ENCODE measurements at places on chromosomes 2 and 18.

DNA sequence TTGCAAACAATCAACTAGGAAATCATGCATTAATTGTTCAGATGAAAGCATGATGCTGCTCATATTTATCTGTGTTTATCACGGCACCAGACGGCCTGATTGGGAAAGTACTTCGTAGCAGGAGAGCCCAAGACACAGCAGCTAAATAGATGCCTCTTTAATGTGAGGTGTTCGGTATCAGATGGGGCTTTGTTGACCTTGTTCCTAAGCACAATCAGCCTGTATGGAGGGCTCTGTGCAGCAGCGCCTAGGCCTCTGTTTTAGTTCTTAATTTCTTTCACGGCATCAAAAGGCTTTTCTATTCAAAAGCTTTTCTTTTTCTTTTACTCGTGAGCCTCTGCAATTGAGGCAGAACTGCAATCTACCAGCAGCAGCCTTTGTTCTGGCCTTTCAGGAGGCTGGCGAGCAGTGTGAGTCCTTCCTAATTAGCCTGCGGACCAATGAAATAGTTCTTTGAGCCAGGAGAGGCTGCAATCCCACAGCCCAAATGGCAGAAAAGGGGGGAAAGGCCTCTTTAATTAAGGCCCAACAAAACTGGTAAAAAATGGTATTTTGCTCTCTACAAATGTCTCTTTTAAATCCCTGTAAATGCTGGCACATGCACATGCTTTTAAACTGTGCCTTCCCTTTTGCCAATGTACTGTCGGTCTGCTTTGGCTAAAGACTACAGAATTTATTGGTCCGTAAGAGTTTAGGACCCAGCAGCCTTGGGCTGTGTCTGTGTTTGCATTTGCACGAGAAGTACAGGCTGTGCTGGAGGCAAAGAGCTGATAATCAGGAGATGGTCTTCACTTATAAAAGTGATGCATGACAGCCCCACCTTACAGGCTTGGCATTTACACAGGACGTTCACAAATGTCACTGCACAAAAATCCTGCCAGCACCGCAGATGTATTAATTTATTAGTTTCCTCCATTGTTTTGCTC, 159.6 kb downstream of the RND3 start:
- no peaks in the 10 kb centered on the region for H3K36me3 ChIP-seq
- DNase-seq, result no peak
- H3K27me3 ChIP-seq, result no peaks in the 10 kb centered on the region
- no peaks in the 10 kb centered on the region for H3K4me1 ChIP-seq
- H3K27ac ChIP-seq, result no peak overlapping the region

GRCh38 chr2:110853948-110854347, 121.6 kb downstream of the ACOXL start:
- no peak for DNase-seq
- no peaks in the 10 kb centered on the region for H3K36me3 ChIP-seq
- no peaks in the 10 kb centered on the region for H3K27me3 ChIP-seq
- no peak overlapping the region for H3K4me3 ChIP-seq
- peaks cover 23% of the 10 kb centered on the region for H3K4me1 ChIP-seq
- no peak overlapping the region for H3K27ac ChIP-seq

GRCh38 chr2:41947701-41948396, 100.0 kb upstream of the PKDCC start:
- DNase-seq, result no peak
- H3K27me3 ChIP-seq, result peaks cover 21% of the 10 kb centered on the region
- H3K36me3 ChIP-seq, result no peaks in the 10 kb centered on the region
- H3K4me3 ChIP-seq, result no peak overlapping the region
- H3K27ac ChIP-seq, result no peak overlapping the region

DNA sequence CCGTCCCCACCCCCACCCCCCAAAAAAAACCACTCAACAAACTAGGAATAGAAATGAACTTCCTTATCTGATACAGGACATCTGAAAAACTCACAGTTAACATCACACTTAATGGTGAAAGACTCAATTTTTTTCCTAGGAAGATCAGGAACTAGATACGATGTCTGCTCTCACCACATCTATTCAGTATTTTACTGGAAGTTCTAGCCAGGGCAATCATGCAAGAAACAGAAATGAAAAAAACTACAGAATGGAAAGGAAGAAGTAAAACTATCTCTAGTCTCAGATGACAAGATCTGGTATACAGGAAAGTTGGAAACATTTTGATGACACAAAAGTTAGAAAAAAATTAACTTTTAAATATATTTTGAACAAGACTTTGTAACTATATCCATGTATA, 114.4 kb upstream of the FZD5 start:
- H3K36me3 ChIP-seq, result peaks cover 4% of the 10 kb centered on the region
- no peaks in the 10 kb centered on the region for H3K27me3 ChIP-seq
- no peak for DNase-seq
- H3K27ac ChIP-seq, result no peak overlapping the region

GRCh38 chr2:12126318-12126717, 379.9 kb downstream of the LPIN1 start:
- no peaks in the 10 kb centered on the region for H3K36me3 ChIP-seq
- DNase-seq, result no peak
- peaks cover 27% of the 10 kb centered on the region for H3K4me1 ChIP-seq
- H3K27me3 ChIP-seq, result no peaks in the 10 kb centered on the region
- peak overlapping the region; percentile 68 for H3K4me3 ChIP-seq
- H3K27ac ChIP-seq, result peak overlapping the region; percentile 76

DNA sequence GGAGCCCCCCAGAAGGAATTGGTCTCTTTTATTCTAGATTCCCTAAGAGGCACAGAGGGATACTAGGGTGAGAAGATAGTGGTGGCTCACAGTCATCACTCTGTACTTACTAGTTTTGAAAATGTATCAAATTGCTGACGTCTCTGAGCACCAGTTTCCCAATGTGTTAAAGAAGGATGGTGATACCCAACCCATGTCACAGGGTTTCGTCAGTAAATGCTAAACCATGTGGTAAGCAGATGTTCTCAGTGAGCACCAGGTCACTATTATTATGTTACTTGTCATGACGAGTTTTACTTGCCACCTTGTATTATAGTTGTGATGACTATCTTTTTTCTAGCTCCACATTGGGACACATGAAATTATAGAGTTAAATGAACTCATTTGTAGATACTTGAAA, 54.7 kb downstream of the NEDD4L start:
- H3K4me3 ChIP-seq, result no peak overlapping the region
- H3K36me3 ChIP-seq, result peaks cover 4% of the 10 kb centered on the region
- H3K27me3 ChIP-seq, result no peaks in the 10 kb centered on the region
- no peak for DNase-seq
- H3K4me1 ChIP-seq, result peaks cover 5% of the 10 kb centered on the region

- H3K4me3 ChIP-seq, result no peak overlapping the region
- no peaks in the 10 kb centered on the region for H3K27me3 ChIP-seq
- peaks cover 14% of the 10 kb centered on the region for H3K4me1 ChIP-seq
- no peak for DNase-seq
- peaks cover 37% of the 10 kb centered on the region for H3K36me3 ChIP-seq
- no peak overlapping the region for H3K27ac ChIP-seq
These were observed 320.8 kb downstream of the AFF3 start for GRCh38 chr2:99821572-99821971.

- H3K4me1 ChIP-seq, result peaks cover 15% of the 10 kb centered on the region
- DNase-seq, result no peak
- H3K4me3 ChIP-seq, result peak overlapping the region; percentile 92
- H3K27ac ChIP-seq, result peak overlapping the region; percentile 83
These were observed 1.0 kb downstream of the ACVR1 start for GRCh38 chr2:157874997-157875640.

DNA sequence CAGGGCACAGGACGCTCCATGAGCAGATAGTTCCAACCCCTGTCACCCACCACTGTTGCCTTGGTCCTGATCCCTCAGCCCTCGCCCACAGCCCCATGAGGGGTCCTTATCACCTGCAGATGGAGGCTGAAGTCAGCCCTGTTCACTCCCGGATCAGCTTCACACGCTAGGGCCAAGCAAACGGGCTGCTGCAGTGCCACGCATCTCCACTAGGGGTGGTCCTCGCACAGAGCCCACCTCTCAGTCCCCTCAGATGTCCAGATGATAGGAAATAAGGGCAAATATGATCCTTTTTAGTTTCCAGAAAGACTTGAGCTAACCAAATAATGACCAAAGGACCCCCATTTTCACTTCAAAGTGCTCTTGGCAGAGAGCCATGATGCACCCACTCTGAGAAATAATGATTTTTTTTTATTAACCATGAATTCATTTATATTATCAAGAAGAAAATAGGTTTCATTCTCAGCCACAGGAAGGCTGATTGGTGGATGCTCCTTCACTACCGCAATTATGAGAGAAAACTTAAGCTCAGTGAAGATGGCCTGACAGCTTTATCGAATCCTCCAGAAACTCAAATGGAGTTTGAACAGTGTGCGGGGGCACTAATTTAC, 71.9 kb upstream of the KLHL29 start:
- no peak overlapping the region for H3K27ac ChIP-seq
- no peak for DNase-seq
- H3K4me1 ChIP-seq, result no peaks in the 10 kb centered on the region
- peaks cover 11% of the 10 kb centered on the region for H3K27me3 ChIP-seq

GRCh38 chr2:102915128-102915527, 153.3 kb downstream of the TMEM182 start:
- no peaks in the 10 kb centered on the region for H3K36me3 ChIP-seq
- no peak overlapping the region for H3K27ac ChIP-seq
- no peak overlapping the region for H3K4me3 ChIP-seq

GRCh38 chr2:118939994-118940393, 2.0 kb upstream of the MARCO start:
- H3K27ac ChIP-seq, result no peak overlapping the region
- H3K27me3 ChIP-seq, result peaks cover 20% of the 10 kb centered on the region
- DNase-seq, result no peak
- no peak overlapping the region for H3K4me3 ChIP-seq
- no peaks in the 10 kb centered on the region for H3K36me3 ChIP-seq
- H3K4me1 ChIP-seq, result peaks cover 4% of the 10 kb centered on the region

GRCh38 chr2:52113338-52113737, 1081.4 kb upstream of the NRXN1 start:
- no peak overlapping the region for H3K4me3 ChIP-seq
- no peaks in the 10 kb centered on the region for H3K4me1 ChIP-seq
- no peak for DNase-seq

GRCh38 chr18:33288082-33288716, 152.3 kb downstream of the CCDC178 start:
- no peak overlapping the region for H3K4me3 ChIP-seq
- H3K36me3 ChIP-seq, result no peaks in the 10 kb centered on the region
- H3K4me1 ChIP-seq, result no peaks in the 10 kb centered on the region

- no peaks in the 10 kb centered on the region for H3K27me3 ChIP-seq
- no peak for DNase-seq
- no peak overlapping the region for H3K27ac ChIP-seq
- no peaks in the 10 kb centered on the region for H3K4me1 ChIP-seq
- no peak overlapping the region for H3K4me3 ChIP-seq
These were observed 140.0 kb upstream of the SERTAD2 start for GRCh38 chr2:64793701-64794100.

- no peak for DNase-seq
- no peaks in the 10 kb centered on the region for H3K27me3 ChIP-seq
- peaks cover 66% of the 10 kb centered on the region for H3K36me3 ChIP-seq
- H3K27ac ChIP-seq, result peak overlapping the region; percentile 24
- no peak overlapping the region for H3K4me3 ChIP-seq
These were observed 61.2 kb downstream of the CCDC93 start for GRCh38 chr2:117952701-117953100.

- H3K27me3 ChIP-seq, result no peaks in the 10 kb centered on the region
- DNase-seq, result no peak
These were observed 479.1 kb upstream of the NRXN1 start for GRCh38 chr2:51511002-51511401.

GRCh38 chr2:234979204-234980167, 27.7 kb downstream of the SH3BP4 start:
- H3K4me3 ChIP-seq, result no peak overlapping the region
- peaks cover 18% of the 10 kb centered on the region for H3K27me3 ChIP-seq
- DNase-seq, result no peak
- H3K36me3 ChIP-seq, result no peaks in the 10 kb centered on the region
- H3K27ac ChIP-seq, result peak overlapping the region; percentile 85

DNA sequence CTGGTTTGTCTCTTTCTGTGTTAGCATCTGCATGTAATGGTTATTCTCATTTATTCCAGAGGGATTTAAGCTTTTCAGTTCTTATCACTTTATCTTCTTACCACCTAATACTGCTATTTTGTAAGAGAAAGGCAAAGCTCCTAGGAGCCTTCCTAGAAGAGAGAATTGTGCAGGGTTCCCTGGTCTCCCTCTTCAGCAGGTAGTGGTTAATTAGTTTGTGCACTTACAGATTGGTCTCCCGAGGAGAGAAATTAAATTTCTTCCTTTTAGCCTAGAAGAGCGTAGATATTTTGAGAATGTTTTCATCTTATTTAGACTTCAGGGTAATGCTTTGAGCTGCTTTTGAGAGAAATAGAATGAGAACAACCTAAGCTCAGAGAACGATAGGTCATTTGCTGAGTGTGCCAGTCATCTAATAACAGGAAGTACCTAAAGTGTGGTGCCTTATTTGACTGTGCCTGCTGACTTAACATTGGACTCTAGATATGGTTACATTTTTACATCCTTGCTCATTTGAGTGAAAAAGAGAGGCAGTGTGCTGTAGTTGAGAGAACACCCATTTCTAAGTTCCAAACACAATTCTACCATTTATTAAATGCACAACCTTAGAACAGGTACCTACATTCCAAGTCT, 651.4 kb downstream of the STK39 start:
- no peaks in the 10 kb centered on the region for H3K27me3 ChIP-seq
- peaks cover 2% of the 10 kb centered on the region for H3K4me1 ChIP-seq
- no peak for DNase-seq
- H3K4me3 ChIP-seq, result peak overlapping the region; percentile 6
- no peaks in the 10 kb centered on the region for H3K36me3 ChIP-seq
- no peak overlapping the region for H3K27ac ChIP-seq

DNA sequence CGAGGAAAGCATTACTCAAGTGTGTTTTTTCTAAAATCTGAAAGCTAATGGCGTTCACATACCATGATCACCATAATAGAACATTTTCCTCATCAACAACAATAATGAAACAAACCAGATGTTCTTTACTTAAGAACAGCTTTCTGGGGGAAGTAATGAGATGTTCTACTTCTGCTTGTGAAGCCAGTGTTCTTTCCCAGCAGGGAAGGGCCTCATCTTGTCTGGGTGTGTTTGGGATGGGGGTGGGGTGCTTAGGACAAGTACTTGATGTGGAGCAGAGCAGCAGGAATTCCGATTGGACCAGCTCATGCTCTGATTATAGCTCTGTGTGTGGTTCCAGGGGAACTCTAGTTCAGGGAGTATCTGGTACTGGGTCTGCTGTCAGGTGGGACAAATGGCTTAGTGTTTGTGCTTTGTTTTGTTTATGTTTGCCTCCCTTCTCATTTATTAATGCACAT, 163.0 kb upstream of the NOSTRIN start:
- no peak for DNase-seq
- H3K27ac ChIP-seq, result no peak overlapping the region
- H3K4me1 ChIP-seq, result peaks cover 24% of the 10 kb centered on the region
- H3K27me3 ChIP-seq, result no peaks in the 10 kb centered on the region
- no peaks in the 10 kb centered on the region for H3K36me3 ChIP-seq
- no peak overlapping the region for H3K4me3 ChIP-seq

Data from naive B cell (primary cell).